CD4-positive, alpha-beta T cell (primary cell): ENCODE measurements at places on chromosomes 7 and 10.

- no peak for DNase-seq
Measured at GRCh38 chr7:76155938-76156337, 45.8 kb upstream of the SRRM3 start.

GRCh38 chr7:32905175-32905662 lies 13.7 kb upstream of the KBTBD2 start:
- DNase-seq = peak; percentile 65

GRCh38 chr7:144720149-144720548 lies 115.7 kb downstream of the TPK1 start:
- no peak for DNase-seq

DNA sequence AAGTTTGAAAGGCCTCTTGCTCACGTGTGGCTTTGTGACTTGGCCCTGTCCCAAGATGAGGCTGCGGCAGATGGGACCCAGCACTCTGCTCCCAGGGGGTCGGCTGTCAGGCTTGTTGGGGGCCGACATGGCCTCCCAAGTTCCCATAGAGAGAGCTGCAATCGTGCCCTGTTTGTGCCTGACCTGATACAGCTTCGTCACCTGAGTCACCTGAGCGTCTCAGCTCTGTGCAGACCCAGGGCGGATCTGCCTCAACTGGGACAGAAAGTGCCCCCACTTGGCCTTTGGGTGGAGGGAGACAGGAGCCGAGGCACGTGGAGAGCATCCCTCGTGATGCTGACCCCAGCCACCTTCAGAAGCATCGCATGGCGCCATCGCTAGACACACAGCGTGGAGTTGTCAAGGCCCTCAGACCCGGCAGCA lies 21.7 kb downstream of the PAPOLB start:
- no peak for DNase-seq

GRCh38 chr7:98400542-98401340 lies at the start of gene BAIAP2L1:
TSS of gene BAIAP2L1 (minus strand) at chr7:98401090. CDS start at chr7:98400852, 238 bp downstream.
- DNase-seq = peak; percentile 82

GRCh38 chr10:18401416-18402195 lies 249.8 kb downstream of the NSUN6 start:
- no peak for DNase-seq

- no peak for DNase-seq
Measured at GRCh38 chr10:35447693-35448407, 111.5 kb downstream of the CCNY start.

- no peak for DNase-seq
Measured at GRCh38 chr7:28135315-28135714, 45.3 kb downstream of the JAZF1 start.

- DNase-seq = peak; percentile 47
Measured at GRCh38 chr7:5143106-5143505, 46.9 kb upstream of the WIPI2 start.

GRCh38 chr10:77409697-77410471 lies 227.7 kb downstream of the KCNMA1 start:
- DNase-seq = no peak
